Tibial artery (tissue), 4 donors: ENCODE measurements at places on chromosomes 7 and 10.

DNA sequence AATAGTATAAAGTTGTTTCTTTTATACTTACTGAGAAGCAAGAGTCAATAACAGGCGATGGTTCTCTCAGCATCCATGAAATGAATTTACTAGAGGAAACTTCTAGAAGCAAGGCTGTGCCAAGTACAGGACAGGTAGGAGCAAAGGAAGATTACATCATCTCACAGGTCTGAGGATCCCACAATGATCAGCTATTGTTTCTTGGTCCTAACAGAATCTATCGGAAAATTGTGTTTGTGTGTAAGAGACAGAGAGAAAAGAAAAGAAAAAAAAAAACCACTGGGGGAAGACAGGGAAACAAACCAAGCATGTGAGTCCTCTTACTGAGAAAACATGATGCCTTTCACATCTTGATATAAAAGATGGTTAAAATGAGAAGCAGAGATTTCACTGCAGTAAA is 535.0 kb upstream of the NRP1 start:
- DNase-seq = no peak

DNA sequence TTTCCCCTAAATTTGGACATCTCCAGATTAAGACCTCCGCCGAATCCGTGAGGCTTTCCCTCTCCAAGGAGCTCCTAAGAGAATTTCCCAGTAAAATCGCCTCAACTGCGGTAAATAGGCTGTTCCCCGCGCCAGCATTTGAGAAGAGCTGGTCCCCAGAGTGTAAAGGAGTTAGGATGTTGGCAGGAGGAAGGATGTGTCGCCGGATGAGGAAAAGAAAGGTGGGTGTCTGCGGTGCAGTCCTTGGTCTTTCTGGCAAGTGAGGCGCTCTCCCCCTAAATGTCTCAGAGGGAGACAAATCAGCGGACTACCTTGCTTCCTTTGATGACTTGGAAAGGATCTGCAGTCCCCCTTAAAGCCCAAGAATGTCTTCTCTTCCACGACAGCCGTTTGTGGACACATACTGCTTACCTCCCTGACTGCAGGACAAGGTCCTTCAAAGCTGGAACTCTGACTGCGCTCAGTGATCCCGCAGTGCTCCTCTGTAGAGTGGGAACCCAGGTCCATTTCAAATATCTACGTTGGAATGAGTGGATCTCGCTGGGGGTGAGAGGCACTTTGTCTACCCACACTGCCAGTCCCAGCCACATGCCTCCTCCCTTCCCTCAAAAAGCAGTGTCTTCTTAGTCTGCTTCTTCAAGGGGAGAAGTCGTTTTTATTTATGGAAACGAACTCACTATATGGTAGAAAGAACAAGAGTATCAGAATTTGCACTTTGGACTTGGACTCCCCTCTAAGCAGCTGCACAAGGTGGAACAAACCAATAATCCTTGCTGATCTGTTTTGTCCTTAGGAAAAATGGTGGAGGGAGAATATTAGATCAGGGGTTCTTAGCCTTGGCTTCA is 1.1 kb upstream of the DLG5 start:
- DNase-seq = no peak

- no peak for DNase-seq
Observed at GRCh38 chr7:123666492-123666891, 10.8 kb downstream of the LMOD2 start.

GRCh38 chr10:127826154-127826725 is 66.5 kb downstream of the CLRN3 start:
- DNase-seq = no peak

DNA sequence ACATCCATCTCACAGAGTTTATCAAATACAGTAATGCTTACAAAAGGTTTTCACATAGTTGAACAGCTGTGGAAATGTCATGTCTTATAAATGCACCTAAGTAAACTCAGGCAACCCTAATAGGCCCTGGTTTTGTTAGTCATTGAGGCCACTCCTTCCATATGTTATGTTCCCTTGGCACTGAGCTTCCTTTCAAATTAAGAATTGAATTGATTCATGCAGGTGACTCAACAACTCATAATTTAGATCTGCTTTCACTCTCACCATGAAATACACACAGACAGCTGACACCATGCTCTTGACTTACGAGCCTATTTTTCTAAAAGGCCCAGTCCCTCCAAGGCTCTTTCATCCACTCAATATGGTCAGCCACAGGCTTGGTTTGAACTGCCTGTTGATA is 476.9 kb downstream of the KCNMA1 start:
- DNase-seq = no peak

GRCh38 chr7:130865408-130866236 is 131.6 kb upstream of the KLF14 start:
- DNase-seq = no peak

DNA sequence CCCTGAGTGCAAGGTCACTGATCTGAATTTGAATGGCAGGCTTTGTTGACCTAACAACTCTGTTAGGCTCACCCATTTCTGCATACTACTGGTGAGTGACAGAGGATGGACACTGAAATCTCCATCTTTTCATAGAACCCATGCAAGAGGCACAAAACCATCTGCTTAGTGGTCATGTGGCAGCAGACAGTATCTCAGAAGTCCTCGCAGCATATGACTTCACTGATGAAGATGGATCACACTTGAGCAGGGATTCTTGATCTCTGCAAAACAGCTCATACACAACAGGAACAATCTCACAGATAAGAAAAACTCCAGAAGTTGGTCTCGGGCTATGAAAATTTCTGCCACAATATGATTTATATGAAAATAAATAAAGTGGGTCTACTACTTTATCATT is 487.9 kb downstream of the KCNMA1 start:
- DNase-seq = no peak

DNA sequence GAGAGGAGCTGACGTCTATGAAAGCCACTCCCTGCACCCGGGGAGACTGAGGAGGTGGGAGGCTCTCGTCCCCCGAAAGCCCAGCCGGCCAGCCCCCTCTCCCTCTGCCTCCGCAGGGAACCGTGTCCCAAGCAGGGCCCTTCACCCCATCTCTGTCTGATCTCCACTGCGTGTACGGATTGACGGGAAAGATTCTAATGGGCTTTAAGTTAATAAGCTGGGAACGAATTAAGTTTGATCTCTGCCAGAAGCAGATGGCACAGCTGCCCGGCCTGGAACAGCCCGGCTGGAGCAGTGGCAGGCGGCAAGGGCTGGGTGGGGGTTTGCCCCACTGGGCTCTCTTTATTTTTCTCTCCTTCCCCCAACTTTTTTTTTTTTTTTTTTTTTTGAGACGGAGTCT is 6.1 kb upstream of the SLC29A4 start:
- no peak for DNase-seq

DNA sequence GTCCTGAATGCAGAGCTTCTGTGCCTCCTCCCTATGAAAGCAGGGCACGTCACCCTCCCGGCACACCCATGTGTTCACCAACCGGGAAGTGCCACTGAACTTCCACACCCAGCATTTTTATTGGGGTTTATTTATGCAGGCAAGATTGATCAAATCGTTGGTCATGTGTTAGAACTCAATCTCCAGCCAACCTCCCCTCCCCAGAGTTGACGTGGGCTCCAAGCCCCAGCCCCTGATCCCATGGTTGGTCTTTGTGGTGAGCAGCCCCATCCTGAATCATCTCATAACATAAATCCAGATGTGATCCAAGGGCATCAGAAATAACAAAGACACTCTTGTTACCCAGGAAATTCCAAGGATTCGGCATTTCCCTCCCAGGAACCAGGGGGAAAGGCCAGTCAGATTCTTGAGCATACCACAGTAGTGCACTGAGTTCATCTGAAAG is 151.2 kb downstream of the TPST1 start:
- no peak for DNase-seq

- DNase-seq = no peak
Observed at GRCh38 chr10:83983578-83984255, 155.6 kb upstream of the GHITM start.

- no peak for DNase-seq
Observed at GRCh38 chr10:70602665-70603448, at the start of gene PRF1. TSS of gene PRF1 (minus strand) at chr10:70602741. CDS start at chr10:70600902, 1,839 bp downstream.

- no peak for DNase-seq
Observed at GRCh38 chr7:129298268-129298893, 73.6 kb downstream of the AHCYL2 start.

DNA sequence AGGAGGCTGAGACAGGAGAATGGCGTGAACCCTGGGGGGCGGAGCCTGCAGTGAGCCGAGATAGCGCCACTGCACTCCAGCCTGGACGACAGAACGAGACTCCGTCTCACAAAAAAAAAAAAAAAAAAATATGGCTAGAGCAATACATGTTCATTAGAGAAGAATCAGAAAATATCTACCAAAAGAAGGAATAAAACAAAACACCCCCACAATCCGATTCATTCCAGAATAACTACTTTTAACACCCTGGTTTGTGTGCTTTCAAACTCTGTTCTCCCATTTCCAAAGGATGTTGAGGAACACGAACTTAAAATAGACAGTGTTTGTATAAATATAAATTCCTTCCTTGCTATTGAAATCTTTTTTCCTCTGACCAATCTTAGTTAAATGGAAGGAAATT is 6.5 kb downstream of the PDSS1 start:
- no peak for DNase-seq

- DNase-seq = no peak
Observed at GRCh38 chr7:55552320-55553023, 19.8 kb downstream of the VOPP1 start.

GRCh38 chr7:988963-989529 is 6.1 kb downstream of the CYP2W1 start:
- no peak for DNase-seq

GRCh38 chr10:33031815-33032653 is 74.0 kb upstream of the ITGB1 start:
- no peak for DNase-seq
